T follicular helper cell (primary cell): ENCODE measurements at places on chromosomes 5 and 9.
A peak's percentile ranks its signal among the peaks of the same experiment; 100 is the strongest.

DNA sequence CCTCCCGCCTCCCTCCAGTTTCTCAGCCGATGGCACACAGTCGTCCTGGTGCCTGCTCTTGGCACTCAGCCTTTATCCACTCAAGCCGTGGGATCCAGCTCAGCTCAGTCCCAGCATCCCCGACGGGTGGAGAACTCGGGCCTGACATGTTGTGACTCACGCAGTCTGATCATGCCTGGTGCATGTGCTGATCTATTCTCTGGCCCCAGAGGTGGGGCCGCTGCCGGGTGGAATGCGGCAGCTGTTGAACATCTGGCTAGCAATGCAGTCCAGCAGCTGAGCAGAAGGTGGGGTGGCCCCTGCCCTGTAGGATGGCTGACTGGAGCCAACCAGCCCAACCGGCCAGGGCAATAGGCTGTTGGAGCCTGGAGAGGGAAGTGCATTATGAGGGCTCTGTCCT lies 1.7 kb upstream of the AIF1L start:
- no peak for DNase-seq

DNA sequence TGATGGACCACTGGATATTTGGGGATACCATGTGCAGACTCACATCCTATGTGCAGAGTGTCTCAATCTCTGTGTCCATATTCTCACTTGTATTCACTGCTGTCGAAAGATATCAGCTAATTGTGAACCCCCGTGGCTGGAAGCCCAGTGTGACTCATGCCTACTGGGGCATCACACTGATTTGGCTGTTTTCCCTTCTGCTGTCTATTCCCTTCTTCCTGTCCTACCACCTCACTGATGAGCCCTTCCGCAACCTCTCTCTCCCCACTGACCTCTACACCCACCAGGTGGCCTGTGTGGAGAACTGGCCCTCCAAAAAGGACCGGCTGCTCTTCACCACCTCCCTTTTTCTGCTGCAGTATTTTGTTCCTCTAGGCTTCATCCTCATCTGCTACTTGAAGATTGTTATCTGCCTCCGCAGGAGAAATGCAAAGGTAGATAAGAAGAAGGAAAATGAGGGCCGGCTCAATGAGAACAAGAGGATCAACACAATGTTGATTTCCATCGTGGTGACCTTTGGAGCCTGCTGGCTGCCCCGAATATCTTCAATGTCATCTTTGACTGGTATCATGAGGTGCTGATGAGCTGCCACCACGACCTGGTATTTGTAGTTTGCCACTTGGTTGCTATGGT lies 54.5 kb upstream of the HNRNPA0 start:
- DNase-seq = no peak

GRCh38 chr9:6243746-6244145 lies 28.1 kb downstream of the IL33 start:
- DNase-seq = no peak

DNA sequence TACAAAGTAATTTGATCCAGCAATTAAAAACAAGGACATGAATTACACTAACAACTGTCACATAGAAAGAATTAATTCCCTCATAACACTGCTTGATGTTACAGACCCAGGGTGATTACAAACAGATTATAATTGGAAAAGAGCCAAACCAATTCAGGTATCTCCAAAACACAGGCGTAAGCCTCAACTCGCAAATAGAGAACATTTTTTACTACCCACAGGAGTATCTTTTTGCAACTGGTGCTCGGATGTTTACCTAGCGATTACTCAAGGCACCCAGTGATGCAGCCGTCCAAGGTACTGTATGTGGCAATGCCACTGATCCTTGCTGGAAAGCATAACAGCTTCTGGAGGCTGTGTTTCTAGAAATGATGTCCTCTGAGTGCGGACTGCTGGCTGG lies 386.1 kb upstream of the KIF2A start:
- DNase-seq = no peak

GRCh38 chr5:73966451-73966850 lies 340.5 kb downstream of the ARHGEF28 start:
- no peak for DNase-seq

- DNase-seq = peak; percentile 34
Measured at GRCh38 chr9:75265525-75265972, 177.2 kb downstream of the OSTF1 start.
